Hematopoietic multipotent progenitor cell (in vitro differentiated cells): ENCODE measurements at places on chromosomes 11 and 22. TPM values are rescaled to one million over a fixed set of nuclear protein-coding genes. Genes with fewer than 3 reads are reported as not detected.

GRCh38 chr11:122287401-122287800 lies 171.4 kb upstream of the BLID start:
- DNase-seq, result no peak

- no peak for DNase-seq
These were observed 6.2 kb downstream of the TOLLIP start for GRCh38 chr11:1303126-1303821.

- no peak for DNase-seq
These were observed 13.5 kb upstream of the VWA5A start for GRCh38 chr11:124101737-124102136.

GRCh38 chr11:82505379-82505778 lies 228.3 kb downstream of the FAM181B start:
- DNase-seq, result no peak

- no peak for DNase-seq
These were observed 1.1 kb upstream of the PRG2 start for GRCh38 chr11:57391539-57391938.

DNA sequence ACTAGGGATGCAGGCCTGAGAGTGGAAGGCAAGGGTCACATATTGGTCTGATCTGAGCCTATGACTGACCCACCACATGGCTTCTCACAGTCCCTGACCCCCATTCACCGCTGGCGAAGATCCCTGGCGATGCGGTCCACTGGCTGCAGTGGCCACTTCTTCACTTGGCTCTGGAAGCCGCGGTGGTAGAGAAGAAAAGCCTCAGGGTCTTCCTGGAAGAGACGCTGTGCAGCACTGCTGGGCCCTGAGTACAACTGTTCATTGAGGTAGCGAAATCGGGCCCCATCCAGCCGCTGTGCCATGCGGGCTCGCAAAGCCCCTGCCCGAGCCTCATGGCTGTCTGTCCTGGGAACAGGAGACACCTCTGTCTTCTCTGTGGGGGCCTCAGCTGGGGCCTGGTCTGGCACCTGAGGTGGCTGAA lies 2.4 kb downstream of the RRP8 start:
- DNase-seq, result no peak

DNA sequence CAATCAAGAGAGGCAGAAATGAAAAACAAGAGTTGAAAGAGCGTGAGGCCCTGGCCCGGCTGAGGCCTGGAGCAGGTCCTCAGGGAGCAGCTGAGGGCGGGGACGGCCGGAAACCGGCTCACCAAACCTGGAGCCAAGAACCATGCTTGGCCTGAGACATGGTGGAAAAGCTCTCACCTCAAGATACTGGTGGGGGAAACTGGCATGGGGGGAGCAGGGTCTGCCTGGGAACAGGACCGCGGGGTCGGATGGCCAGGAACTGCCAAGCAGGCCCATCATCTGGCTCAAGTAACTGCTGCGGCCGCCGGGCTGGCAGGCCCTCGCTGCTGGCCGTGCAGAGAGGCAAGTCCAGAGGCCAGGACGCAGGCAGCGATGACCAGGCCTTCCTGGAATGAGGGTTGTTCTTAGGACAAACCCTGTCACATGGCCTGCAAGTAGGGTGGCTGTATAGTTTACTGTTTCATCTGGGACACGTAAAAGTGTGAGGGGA lies 18.9 kb upstream of the WNT11 start:
- no peak for DNase-seq

DNA sequence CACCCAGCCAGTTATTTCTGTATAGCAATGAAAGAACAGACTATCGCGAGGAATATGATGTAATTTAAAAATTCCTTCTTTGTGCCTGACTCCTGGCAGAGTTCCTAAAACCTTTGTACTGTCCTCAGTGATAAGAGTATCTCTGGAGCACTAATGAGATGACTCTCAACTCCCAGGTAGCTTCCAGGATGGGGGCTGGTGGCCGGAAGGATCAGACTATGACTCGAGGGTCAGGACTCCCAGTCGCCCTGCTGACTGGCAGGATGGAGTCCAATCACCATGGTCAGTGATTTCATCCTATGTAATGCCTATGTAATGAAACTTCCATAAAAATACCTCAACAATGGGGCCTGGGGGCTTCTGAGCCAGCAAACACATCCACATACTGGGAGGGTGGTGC lies 135.1 kb downstream of the SHANK2 start:
- no peak for DNase-seq

DNA sequence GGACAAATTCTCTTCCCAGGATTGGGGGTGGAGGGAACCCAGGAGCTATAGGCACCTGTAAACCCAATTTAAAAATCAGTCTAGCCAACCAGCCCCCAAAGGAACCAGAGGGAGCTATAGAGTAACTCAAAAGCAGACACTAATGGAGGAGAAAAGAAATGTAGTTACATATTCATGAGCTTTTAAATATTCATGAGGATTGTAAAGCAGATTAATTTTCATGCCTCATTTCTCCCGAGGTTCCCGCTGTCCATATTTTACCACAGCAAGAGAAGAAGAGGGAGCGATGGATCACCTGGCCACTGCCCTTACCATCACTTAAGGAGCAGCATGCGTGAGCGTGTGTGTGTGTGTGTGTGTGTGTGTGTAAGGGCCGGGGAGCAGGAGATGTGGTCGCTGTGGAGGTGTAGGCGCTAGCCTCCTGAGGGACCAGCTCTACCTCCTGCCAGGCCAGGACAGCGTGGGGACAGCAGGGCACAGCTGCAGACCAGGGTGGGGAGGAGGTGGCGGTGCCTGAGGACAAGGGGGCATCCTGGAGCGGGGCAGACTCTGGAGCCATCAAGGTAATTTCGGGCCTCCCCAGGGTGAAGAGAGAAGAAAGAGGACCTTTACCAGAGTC lies 100.7 kb upstream of the THY1 start:
- DNase-seq, result no peak

DNA sequence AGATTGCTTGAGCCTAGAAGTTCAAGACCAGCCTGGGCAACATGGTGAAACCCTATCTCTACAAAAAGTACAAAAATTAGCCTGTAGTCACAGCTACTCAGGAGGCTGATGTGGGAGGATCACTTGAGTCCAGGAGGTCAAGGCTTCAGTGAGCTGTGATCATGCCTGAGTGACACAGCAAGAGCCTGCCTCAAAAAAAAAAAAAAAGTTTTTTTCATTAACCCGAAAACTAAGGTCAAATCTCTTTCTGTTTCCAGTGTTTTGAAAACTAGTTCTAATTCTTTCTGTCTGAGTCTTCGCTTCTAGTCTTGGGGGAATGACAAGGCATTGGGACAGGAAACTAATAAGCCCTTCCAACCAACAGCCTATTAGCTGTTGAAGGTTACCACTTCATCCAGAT lies 57.6 kb downstream of the LIF start:
- DNase-seq, result no peak

DNA sequence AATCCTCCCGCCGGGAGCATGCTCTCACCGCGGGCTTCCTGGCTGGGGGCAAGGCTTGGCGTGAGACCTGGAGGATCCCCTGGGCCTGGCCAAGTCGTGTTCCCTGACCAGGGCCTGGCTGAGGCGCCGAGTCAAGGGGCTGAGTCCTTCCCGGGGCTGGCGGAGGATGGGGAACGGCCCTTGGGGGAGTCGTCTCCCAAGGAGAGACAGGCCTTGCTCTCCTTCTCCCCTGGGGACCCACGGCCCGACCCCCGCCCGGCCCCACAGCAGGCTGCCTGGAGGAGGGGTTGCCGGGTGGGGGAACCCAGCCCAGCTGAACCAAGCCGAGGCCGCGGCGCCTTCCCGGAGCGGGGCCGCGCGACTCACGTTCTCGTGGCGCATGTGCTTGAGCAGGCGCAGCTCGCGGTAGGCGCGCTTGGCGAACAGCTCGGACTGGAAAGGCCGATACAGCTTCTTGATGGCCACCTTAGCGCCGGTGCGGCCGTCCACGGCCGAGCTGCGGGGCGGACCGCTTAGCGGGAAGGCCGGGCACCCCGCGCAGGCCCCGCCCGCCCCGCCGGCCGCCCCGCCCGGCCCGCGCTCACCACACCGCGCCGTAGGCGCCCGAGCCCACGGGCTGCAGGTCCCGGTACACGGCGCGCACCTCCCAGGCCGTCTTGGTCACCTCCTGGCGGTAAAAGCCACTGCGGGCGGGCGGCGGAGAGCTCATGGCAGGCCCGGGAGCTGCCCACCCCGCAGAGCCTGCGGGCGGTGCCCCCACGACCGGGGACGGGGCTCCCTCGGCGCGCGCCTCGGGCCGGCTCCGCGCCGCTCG lies 475 bp downstream of the MAPK12 start:
- no peak for DNase-seq

DNA sequence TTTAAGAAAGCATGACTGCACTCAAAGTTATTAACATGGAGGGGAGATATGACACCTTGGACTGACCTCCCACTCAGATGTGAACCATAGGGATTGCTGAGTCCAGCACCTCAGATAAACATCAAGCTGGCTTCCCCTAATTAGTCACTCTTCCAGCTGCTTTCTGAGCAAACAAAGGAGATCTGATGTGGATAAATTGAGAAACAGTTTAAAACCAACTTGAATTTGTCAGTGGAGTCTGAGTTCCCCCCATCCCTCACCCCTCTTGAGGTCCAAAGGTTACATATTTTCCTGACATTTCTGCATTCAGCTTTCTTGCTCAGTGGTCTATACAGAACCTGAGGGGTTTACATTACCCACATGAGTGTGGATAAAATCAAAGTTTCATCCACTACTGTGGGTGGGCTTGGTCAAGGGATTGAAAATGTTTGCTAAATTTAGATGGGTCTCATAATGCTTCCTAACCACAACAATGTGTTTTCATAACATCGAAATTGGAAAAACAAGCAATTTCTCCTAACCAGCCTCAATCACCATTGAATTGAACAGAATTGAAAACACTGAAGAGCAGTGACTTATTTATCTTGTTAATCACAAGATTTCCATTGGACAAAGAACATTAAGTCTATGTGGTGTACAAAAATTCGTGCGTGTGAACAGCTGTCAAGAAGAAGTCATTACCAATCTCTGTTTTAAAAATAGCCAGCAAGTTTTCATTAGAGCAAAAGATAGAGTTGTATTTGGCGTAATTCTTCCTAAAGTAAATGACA lies 292.3 kb downstream of the METTL15 start:
- no peak for DNase-seq

GRCh38 chr11:100687054-100687629 lies at the start of gene ARHGAP42:
ARHGAP42 (plus strand) TSS chr11:100687288; CDS start chr11:100687679, 391 bp downstream.
- DNase-seq, result peak; percentile 47

DNA sequence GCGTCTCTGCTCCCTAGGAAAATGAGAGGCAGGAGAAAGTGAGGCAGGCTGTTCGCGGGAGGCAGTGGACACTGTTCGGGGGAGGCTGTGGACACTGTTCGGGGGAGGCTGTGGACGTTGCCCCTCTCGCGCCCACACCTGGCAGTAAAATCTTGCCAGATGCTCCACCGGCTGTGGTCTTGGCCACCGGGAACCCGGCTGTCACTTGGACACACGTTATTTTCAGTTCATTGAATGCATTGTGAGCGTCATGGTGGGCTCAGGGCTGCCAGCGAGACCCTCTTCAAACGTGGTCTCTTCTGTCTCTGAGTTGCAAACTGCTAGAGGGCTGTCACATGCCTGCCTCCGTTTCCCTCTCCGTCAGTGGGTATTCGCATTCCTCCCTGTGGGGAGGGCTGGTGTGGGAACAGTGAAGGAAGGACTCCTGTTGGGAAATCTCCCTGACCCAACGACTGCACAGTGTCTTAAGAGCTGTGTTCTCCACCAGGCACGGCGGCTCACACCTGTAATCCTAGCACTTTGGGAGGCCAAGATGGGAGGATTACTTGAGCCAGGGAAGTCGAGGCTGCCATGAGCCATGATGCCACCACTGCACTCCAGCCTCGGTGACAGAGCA lies 1.4 kb downstream of the PRR5 start:
- DNase-seq, result no peak

DNA sequence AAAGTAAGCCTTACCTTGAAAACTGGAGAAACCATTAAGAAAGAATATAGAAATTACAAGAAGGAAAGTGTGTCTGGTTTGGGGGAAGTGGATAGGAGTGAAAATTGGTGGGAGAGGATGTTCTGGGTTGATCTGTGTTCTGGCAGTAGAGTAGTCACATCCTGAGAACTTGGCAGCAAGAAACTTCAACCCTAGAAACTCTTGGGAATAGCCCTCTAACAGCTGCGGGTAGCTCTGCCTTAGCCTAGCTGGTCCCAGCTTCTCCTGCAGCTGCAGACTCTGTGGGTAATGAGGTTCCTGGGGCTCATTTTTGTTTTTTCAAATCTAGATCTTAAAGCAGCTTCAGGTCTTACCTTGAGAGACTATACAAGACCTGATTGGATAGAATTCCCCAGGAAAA lies 24.2 kb upstream of the OR6X1 start:
- DNase-seq, result no peak

GRCh38 chr22:29979777-29980321 lies 96.9 kb downstream of the MTMR3 start:
- DNase-seq, result no peak

DNA sequence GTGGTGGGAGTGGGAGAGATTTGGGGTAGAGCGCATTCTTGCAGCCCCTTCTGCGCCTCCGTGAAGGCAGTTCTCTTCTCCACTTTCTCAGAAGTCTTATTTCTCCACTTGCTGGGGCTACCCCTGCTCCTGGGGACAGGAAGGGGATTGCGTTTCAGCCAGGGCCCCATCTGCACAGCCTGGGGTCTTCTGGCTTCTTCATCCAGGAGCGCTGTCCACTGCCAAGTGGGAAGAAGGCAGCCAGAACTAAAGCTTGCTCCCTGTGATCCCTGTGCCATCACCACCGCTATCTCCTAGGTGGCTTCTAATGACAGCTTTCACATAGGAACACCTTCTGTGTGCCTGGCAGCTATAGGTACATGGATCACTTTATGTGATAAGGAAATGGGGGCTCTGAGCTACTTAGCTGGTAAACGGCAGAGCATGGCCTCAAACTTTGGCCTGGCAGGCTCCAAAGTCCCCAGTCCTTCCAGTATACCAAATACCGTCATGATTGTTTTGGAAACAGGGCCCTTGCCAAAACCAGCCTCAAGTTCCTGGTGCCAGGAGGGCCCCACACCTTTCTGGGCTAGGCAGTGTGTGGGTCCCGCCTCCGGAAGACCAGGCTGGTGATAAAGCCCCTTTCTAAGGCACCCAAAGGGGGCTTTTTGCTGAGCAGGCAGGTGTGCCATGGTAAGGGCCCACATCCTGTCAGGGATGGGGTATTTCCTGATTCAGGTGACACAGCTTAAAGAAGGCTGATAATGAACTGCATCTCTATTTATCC lies 60.4 kb upstream of the PAX6 start:
- DNase-seq, result no peak

- no peak for DNase-seq
These were observed 25.1 kb downstream of the FBXO7 start for GRCh38 chr22:32499666-32500065.

GRCh38 chr22:28148816-28149465 lies 229.9 kb upstream of the PITPNB start:
- DNase-seq, result no peak

GRCh38 chr11:1705126-1706052 lies 8.4 kb downstream of the KRTAP5-6 start:
- DNase-seq, result no peak

GRCh38 chr11:95147364-95147905 lies 57.8 kb downstream of the ENDOD1 start:
- peak; percentile 90 for DNase-seq

GRCh38 chr11:3022300-3022967 lies 30.3 kb upstream of the NAP1L4 start:
- no peak for DNase-seq

MICALL1 gene
- total RNA-seq, result 38.5 TPM

SLC16A8 gene
- under 0.01 TPM for total RNA-seq

THRSP gene
- total RNA-seq, result under 0.01 TPM

PIWIL4 gene
- total RNA-seq, result 3.5 TPM

TUBA8 gene
- 2.4 TPM for total RNA-seq

SCGB1C1 gene
- total RNA-seq, result not detected

RAG1 gene
- 1.3 TPM for total RNA-seq

DMC1 gene
- 2.2 TPM for total RNA-seq

USP2 gene
- total RNA-seq, result 0.54 TPM
